ENCODE measurements at places on chromosomes 12 and 14. TPM values are rescaled to one million over a fixed set of nuclear protein-coding genes. Genes with fewer than 3 reads are reported as not detected.

Gene CD163
- not detected for total RNA-seq

Gene NKX2-1
- total RNA-seq, result not detected

Gene FAM90A1
- total RNA-seq, result 0.36 TPM

Gene TAS2R19
- 3.5 TPM for total RNA-seq
